ENCODE measurements at places on chromosomes 4 and X.

DNA sequence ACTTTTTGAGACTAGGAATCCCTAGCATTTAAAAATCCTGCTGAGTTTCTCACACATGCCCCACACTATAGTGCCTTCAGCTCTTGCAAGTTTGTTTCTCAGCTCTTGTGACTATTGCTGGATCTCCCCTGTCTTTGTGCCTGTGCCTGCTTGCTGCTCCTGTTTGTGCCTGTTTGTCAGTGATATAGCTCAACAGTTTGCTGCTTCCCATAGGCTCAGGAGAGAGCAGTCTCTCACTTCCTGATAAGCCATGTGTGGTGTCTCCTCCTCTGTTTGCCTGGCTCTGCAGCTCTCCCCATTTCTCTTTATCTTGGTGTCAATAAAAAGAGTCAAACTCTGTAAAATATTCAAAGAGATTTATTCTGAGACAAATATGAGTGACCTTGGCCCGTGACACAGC is 259.8 kb upstream of the CLNK start:
- no peak for DNase-seq

DNA sequence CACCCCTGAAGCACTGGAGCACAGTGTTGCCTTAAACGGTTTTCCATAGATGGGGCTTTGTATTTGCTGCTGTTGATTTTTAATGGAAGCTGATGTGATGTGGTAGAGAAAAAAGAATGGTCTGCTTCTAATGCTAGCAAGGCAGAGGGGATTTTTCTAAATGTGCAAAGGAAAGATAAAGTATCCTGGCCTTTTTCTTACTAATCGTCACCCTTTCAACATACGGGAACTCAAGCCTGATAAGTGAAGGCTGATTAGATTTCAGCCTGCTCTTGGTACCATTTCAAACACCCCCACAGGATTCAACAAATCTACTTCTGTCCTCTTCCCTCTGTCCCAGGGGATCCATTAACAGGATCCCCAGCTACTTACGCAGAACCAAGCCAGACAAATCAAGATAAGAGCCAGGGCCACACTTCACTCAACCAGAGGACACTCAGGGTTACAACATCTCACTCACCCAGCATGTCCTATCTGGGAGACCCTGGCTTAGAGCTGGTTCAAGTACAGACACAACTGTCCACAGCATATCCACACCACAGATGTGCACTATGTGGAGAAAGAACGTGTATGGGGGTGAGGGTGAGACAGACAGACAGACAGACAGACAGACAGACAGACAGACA is 180.0 kb downstream of the SH3KBP1 start:
- no peak for DNase-seq

DNA sequence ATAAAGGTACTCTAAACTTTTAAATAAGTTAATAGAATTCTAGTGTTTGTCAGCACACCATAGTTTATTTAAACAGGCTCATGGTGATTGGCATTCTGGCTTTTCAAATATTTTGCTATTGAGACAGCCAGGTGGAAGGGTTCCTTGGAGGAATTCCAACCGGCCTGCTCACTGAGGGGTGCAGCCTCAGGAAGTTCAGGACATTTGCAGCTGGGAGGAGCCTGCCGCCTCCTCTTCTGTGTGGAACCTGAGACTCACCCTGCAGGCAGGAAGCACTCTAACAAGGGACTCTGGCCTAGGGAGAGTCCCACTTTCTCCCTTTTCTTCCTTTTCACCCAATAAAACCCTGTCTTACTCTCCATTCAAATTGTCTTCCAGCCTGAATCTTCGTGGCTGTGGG is 1328.0 kb downstream of the FSTL5 start:
- no peak for DNase-seq

DNA sequence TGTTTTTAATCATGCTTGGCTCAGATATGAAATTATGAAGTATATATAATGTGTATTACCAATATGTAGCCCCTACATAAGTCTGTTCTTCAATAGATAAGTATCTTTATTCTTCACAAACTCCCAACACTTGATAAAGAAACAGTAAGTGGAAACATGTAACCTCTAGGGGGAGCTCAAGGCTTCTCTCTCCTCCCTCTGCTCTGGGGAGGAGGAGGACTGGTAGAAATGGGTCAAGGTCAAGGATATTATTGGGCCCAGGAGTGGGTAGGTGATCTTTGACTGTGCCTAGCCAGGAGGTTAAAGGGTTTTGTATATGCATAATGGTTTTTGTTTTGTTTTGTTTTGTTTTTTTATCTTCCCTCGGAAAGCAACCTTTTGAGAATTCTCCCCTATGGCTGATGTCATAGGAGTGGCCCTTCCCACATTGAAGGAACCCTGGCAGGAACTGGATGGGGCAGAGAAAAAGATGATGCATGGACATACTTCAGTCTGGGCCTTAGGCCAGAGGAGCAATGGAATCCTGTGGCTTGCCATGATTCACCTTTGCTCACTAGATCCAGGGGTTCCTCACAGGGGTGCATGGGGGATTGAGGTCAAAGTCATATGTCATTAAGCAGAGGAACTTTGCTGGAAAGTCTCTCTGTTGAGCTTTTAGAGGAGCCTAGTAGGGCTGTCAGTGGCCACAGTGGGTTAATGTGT is 460.3 kb downstream of the MID1IP1 start:
- no peak for DNase-seq

DNA sequence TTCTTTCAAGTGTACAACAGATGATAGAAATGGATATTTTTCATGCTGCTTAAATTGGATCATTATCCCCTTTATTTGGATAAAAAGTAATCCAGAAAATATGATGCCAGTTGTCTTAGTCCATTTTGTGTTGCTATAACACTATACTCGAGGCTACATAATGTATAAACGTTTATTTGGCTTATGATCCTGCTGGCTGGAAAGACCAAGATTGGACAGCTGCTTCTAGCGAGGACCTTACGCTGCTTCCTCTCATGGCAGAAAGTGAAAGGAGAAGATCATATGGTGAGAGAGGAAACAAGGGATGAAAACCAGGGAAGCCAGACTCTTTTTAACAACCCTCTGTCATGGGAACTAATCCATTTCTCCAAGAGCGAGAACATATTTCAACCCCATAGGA is 102.7 kb downstream of the TRAM1L1 start:
- DNase-seq = no peak

- no peak for DNase-seq
These were observed 227.4 kb upstream of the ANKRD50 start for GRCh38 chr4:124939908-124940307.

DNA sequence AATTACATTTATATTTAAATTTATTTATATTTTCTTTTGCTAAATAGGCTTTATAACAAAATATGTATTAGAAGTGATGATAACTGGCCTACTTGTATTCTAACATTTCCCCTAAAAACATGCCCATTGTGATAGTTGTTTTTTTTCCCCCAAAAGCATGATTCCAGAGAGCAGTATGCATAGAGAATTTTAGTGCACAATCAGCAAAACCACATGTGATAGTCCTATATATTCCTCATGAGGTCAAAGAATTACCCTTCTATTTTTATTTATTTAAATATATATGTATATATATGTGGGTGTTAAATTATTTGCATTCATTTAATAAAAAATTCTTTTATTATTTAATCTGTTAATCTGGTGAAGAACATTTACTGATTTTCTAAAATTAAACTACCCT is 78.2 kb upstream of the TLL1 start:
- DNase-seq = no peak
